Stimulated activated naive CD4-positive, alpha-beta T cell treated with Interleukin-2 at 50 U/mL for 16 hours (primary cell): ENCODE measurements at places on chromosomes 11 and 22.

- no peak for DNase-seq
Measured at GRCh38 chr11:41878095-41878494, 418.6 kb upstream of the LRRC4C start.

DNA sequence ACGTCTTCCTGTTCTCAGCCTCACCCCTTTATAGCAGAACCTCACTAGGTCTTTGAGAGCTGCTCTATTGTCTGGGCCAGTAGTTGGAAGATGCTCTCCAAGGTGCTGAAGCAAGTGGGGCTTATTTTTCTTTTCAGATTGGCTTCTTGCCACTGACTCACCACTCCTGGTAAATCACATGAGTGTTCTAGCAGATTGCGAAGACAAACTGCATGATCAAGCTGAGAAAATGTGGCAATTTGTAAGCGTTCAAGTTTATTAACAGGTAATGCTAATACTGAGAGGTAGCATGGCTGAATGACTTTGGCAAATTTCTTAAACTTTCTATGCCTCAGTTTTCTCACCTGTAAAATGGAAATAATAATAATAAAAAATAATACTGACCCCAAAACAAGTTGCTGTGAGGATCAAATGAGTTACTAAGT lies 59.2 kb downstream of the CACNG2 start:
- DNase-seq, result no peak

DNA sequence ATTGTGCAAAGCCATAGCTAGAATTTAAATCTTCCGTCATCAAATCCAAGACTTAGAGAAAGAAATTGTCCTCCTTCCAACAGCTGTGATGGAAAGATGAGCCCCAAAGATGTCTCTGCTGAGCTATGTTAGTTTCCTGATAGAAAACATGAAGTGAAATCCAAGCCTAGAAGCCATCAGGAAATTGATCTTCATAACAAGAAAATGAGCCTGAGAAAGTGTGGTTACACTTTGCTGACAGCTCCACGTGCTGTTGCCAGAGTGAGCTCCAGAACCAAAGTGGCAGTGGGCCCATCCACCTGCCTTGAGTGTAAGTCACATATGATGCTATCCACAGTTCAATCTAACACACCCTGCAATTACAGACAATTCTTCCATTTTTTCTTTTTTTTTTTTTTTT lies 58.0 kb upstream of the UBASH3B start:
- DNase-seq, result no peak

GRCh38 chr11:46326813-46327416 lies 20.3 kb upstream of the DGKZ start:
- no peak for DNase-seq

DNA sequence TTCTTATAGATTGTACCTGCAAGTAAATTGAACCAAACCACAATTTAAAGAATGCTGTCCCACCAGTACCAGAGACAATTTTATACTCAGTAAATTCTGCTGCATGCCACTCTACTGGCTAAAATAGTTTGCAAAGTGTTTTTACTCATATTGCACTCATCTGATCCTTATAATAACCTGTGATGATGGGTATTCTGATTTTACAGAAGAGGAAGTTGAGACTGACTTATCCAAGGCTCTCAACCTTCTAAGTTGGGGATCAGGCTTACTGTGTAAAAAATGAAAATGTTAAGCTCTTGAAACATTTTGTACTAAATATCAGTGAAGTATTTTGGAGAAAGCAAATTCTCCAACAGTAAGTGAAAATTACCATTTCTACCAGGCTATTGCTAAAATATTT lies 37.9 kb downstream of the RNF169 start:
- DNase-seq, result no peak

DNA sequence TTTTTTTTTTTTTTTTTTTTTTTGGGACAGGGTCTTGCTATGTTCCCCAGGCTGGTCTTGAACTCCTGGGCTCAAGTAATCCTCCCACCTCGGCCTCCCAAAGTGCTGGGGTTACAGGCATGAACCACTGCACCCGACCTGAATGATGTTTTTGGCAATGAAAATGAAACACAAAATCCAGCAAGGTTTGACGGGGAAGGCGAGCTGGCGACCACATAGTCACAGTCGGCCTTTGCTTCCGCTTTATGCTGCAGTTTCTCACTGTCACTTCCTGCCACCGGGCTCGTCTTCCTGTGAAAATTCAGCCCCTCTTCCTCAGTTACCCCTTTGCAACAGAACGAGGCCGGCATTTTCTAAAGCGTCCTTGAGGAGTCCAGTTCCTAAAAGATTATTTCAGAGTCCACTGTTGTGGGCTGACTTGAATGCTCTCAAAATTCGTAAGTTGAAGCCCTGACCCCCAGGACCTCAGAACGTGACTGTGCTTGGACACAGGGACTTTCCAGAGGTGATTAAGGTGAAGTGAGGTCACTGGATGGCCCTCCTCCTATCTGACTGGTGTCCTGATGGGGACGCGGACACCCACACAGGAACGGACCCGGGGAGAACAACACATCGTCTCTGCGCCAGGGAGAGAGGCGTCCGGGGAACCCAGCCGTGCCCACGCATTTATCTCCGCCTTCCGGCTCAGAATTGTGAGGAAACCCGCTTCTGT lies 2.9 kb upstream of the BID start:
- peak; percentile 61 for DNase-seq

- DNase-seq, result no peak
Measured at GRCh38 chr11:94768602-94769541, 716 bp downstream of the AMOTL1 start.

- no peak for DNase-seq
Measured at GRCh38 chr22:30260682-30261081, 6.0 kb downstream of the OSM start.

DNA sequence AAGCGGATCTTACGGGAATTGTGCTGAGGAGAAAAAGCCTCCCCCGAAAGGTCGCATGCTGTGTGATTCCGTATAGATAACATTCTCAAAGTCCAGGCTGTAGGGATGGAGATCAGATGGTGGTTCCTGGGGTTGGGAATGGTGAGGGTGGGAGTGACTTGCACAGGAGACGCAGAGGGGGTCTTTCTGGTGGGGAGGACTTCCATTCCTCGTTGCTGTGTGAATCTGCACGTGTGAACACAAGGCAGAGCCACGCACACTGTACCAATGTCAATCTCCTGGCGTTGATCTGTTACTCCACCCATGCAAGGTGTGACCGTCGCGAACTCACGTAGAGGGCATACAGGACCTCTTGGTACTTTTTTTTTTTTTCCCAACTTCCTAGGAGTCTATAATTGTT lies 59.0 kb upstream of the KCNQ1OT1 start:
- DNase-seq, result no peak

GRCh38 chr11:17714356-17714854 lies 5.0 kb upstream of the MYOD1 start:
- no peak for DNase-seq

DNA sequence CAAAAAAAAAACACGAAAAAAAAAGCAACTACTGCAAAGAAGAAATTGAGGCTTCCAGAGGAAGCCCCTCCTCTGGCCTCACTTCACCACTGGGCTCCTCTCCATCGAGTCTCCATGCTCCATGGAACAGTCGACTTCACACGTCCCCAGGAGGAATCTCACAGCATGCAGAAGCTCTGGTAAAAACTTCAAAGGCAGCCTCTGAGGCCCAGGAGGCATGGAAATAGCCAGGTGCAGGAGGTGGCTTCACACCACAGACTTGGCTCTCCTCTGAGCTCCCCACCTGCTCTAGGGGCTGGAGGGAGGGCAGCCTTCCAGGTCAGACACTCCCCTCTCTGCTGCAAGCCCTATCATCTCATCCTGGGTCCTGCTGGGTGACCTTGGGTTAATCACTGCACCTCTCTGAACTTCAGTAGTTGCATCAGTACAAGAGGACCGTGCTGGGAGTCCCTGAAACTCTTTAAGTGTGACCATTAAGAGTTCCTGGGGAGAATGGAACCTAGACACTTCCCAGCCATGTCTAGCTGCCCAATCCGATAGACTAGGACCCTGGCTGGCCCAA lies 8.2 kb downstream of the PDE2A start:
- DNase-seq, result no peak

DNA sequence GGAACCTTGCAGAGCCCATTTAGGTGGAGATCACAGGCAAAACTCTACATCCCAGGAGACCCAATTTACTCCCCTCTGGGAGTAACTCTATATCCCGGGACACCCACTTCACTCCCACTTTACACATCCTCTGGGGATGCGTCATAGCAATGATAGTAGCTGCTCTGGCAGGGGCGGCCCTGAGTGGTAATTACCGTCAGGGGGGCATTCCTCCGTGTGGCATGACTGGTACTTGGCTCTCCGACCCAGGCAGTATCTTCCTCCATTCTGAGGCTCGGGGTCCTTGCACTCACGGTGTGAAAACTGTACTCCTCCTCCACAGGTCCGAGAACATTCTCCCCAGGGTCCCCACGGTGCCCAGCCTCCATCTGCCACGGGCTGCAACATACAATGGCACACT lies 17.2 kb downstream of the ADAMTS8 start:
- no peak for DNase-seq

DNA sequence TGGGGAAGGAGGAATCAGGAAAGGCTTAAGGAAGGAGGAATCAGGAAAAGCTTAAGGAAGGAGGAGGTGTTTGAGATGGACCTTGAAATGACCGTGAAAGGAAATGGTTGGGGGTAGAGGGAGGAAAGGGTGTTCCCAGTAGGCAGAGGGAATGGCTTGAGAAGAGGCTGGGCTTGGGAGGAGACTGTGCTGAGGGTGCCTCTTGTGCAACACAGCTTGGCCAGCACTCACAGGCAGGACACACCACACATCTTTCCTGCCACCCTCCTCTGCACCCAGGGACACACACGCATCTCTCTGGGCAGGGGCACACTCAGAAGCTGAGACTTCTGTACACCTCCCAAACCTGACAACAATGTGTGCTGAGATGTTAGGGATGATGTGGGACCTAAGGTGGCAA lies 151.4 kb downstream of the FBXO7 start:
- DNase-seq, result no peak

DNA sequence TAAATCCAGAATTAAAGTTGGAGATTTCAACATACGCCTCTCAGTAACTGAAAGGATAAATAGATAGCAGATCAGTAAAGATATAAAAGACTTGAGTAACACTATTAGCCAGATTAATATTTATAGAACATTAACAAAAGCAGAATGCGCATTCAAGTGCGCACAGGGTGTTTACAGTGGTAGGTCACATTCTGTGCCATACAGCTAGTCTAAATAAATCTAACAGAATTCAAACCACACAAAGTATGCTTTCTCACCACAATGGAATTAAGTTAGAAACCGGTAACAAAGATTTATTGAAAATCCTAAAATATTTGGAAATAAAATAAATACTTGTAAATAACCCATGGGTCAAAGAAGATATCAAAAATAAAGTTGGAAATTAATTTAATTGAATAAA lies 341.0 kb downstream of the DYNC2H1 start:
- DNase-seq, result no peak

- DNase-seq, result no peak
Measured at GRCh38 chr11:67165623-67166022, 46.6 kb downstream of the KDM2A start.

- DNase-seq, result no peak
Measured at GRCh38 chr11:20080032-20080685, 80.1 kb downstream of the DBX1 start.

DNA sequence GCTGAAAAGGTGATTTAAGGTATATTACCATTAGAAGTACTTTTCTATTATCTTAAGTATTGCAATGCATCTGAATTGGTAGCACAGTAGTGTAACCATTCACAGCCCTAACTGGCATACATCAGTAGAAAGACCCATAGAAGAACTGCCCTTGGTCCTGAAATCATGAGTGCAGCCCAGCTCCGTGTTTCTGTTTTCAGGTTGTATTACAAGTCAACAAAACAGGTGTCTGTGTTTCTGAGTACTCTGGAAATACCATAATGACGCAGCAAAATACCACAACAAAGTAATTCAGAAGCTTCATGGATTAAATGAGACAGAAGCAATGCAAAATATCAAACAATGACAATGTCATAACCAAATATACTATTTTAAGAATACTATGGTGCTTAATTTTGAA lies 226.3 kb downstream of the OPCML start:
- no peak for DNase-seq

DNA sequence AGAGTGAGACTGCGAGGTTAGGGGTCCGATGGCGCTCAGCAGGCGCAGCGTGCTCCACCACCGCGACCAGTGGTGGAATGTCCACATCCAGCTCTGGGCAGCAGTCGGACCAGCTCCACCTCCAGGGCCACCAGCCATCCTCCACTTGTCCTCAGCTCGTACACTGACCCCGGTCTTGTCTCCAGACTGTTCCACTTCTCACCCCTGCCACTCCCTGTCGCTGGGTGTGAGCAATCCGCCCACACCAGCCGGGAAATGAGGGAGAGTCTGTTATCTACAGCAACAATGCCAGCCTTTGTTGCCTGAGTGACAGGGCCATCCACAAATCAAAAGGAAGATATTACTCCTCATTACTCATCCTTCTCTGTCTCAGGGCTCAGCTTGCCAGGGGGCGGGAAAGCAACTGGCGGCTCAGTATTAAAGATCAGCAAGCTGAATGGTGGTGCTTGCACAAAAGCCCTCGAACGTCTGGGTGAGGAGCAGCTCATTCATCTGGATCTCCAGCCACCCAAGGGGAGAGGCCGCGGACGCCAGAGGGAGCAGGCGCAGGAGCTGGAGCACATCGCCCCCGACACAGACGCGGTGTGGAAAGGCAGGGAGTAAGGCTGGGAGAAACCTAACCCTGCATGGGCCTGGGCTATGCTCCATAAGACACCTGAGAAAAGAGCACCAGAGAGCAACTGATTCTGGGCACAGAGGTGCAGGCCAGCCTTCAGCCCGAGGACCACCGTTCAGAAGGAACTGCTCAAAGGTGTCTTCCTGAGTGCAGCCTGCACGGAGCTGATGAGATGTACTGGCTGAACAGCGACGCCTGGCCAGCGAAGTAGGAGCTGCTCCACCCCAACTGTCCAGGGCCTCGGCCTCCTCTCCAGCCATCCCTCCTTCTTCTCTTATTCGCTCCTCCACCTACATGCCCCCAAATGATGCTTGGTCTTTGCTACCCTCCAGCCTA lies 21.9 kb downstream of the IGSF9B start:
- DNase-seq, result no peak

DNA sequence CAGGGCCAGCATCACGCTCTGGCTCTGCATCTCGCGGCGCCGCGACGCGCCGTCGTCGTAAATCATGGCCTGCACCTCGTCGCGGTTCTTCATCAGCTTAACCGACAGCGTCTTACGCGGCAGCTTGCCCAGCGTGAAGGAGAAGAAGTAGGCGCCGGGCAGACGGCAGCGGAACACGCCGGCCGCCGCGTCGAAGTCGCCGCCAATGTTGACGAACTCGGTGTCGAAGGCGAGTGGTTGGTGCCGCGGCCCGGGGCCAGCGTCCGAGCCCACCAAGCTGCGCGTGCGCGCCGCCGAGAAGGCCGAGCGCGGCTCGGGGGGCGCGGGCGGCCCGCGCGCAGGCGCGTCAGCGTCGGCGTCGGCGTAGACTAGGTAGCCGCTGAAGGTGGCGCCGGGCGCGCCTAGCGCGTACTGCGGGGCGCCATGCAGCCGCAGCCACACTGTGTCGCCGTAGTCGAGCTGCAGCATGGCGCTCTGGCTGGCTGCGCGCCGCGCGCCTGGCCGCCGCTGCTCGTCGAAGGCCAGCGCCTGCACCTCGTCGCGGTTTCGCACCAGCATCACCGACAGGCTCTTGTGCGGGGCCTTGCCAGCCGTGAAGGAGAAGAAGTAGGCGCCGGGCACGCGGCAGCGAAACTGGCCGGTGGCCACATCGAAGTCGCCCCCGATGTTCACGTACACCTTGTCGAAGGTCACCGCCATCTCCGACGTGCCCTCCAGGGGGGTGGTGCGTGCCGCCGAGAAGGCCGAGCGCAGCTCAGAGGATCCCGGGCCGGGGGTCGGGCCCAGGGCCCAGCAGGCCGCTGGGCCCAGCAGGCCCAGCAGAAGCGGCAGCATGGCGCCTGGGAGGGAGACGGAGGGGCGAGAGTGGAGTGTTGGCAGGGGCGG lies 3.7 kb downstream of the FAM180B start:
- no peak for DNase-seq

GRCh38 chr11:12461516-12461915 lies 84.1 kb downstream of the PARVA start:
- DNase-seq, result no peak
